ENCODE measurements at places on chromosomes 7 and 10. TPM values are rescaled to one million over a fixed set of nuclear protein-coding genes. Genes with fewer than 3 reads are reported as not detected.

Gene CPA2
- 0.14 TPM for polyA plus RNA-seq

Gene SP8
- polyA plus RNA-seq: not detected

Gene CYP3A7
- not detected for polyA plus RNA-seq

Gene COBL
- 6.1 TPM for polyA plus RNA-seq

Gene ITPRID1
- not detected for polyA plus RNA-seq

Gene LIPF
- polyA plus RNA-seq: 3.0 TPM

Gene CPA1
- polyA plus RNA-seq: 1.1 TPM

Gene AZGP1
- polyA plus RNA-seq: 1.6 TPM

Gene GNAT3
- polyA plus RNA-seq: not detected

Gene CNPY1
- not detected for polyA plus RNA-seq

Gene CYP2C19
- polyA plus RNA-seq: 0.35 TPM

Gene SLC18A2
- 0.14 TPM for polyA plus RNA-seq

Gene ERVW-1
- not detected for polyA plus RNA-seq

Gene CALML5
- polyA plus RNA-seq: 75.9 TPM

Gene OR2A12
- polyA plus RNA-seq: not detected

Gene ACTL6B
- not detected for polyA plus RNA-seq

Gene NPY4R
- 0.10 TPM for polyA plus RNA-seq

Gene PDCD11
- polyA plus RNA-seq: 15.5 TPM

Gene PON1
- not detected for polyA plus RNA-seq

Gene ZFAND2A
- 38.1 TPM for polyA plus RNA-seq

Gene FLNC
- polyA plus RNA-seq: 3.1 TPM

Gene GRM3
- polyA plus RNA-seq: 0.02 TPM

Gene ASB10
- 0.01 TPM for polyA plus RNA-seq

Gene IDI2
- not detected for polyA plus RNA-seq

Gene POP7
- polyA plus RNA-seq: 42.1 TPM

Gene PTPN12
- polyA plus RNA-seq: 26.8 TPM

Gene GIMAP2
- 2.1 TPM for polyA plus RNA-seq

Gene AKR1C4
- polyA plus RNA-seq: not detected

Gene ATP5MK
- 972 TPM for polyA plus RNA-seq

Gene ANKRD61
- polyA plus RNA-seq: 0.04 TPM

Gene PLAU
- polyA plus RNA-seq: 7.0 TPM

Gene LIPA
- polyA plus RNA-seq: 17.3 TPM

Gene ZNF12
- 7.0 TPM for polyA plus RNA-seq

Gene FAM25C
- not detected for polyA plus RNA-seq

Gene INSIG1
- 40.3 TPM for polyA plus RNA-seq
